ENCODE measurements at places on chromosomes 2 and 18.

DNA sequence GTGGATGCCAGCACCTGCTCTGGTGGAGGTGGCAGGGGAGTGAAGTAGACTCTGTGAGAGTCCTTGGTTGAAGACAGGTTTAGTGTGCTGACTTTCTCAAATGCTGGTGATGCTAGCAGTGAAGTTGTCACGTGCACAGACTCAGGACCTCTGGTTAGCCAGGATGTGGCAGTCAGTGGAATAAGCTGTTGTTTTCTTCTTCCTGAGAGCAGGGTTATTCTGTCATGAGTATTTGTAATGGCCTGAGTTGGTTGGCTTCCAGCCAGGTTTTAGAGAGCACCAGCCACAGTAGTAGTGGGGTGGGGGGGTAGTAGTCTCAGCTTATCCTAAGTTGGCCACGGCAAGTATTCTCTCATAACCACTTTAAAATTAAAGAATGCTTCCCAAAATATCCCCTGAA is 238.5 kb upstream of the FBXO11 start:
- no peak for DNase-seq

GRCh38 chr2:19855542-19856431 is 46.0 kb downstream of the TTC32 start:
- DNase-seq = no peak

GRCh38 chr2:53629501-53629900 is 138.1 kb upstream of the CHAC2 start:
- no peak for DNase-seq

- no peak for DNase-seq
Measured at GRCh38 chr2:30798536-30798991, 8.7 kb downstream of the CAPN13 start.

- no peak for DNase-seq
Measured at GRCh38 chr2:111235192-111236015, 114.7 kb downstream of the BCL2L11 start.

DNA sequence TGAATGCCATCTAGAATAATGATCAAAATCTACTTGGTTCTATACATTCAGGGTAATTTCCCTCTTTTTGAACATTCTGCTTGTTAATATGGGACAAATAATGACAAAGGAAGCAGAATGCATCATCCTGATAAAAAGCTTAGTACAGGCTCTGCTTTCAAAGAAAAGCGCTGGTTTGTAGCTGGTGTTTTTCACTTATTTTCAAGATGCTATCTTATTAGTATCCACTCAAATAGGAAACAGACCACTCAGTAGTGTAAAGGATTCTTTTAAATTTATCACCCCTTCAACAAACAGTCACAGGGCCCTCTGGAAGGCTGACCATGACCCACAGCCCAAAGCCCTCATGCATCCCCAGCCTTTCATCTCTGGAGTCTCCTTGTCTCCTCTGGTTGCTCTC is 18.0 kb upstream of the AFF3 start:
- DNase-seq = no peak

DNA sequence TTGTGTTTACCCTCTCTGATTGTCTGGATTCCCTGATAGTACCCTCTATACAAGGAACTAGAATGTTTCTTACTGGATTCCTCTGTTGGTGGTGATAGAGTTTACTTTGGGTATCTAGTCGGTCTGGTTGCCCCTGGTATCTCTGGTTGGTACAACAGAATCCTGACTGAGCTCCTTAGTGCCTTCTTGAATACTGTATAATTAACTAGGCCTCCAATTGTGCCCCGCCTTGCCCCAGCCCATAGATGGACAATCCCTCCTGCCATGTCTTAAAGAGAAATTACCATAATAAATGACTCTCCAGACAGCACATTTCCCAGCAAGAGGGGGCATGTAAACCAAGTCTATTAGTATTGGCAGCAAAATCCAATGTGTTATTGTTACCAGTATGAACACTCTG is 2.3 kb downstream of the SCN1A start:
- DNase-seq = no peak

DNA sequence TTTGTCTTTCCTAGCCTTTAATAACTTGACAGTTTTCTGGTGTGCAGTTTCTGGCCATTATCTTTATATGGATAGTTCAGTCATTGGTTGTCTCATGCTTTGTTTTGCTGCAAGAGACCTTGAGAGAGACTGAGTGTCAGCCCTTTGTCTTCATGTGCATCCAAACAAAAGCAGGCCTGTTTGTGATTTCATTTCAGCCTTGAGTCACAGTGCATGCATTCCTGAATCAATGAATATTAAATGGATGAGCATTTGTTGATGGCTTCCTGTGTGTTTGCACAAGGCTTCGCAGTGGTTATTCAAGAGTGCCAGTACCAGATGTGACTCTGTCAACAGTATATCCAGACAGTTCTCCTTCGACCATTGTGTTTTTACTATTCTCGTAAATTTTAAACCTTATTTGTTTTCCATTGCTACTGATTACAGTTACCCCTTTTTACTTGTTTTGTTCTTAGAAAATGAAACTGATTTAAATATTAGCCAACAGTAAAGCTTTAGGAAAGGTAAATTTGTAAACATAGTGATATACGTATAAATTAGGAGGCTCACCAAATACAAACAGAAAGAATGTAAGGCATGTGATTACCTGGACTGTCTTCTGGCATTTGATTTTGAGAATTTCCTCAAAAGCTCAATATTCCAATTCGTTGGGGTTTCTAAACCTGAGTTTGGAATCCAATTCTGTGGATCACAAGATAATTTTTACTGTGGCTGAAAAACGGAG is 319.8 kb downstream of the CTNNA2 start:
- no peak for DNase-seq

DNA sequence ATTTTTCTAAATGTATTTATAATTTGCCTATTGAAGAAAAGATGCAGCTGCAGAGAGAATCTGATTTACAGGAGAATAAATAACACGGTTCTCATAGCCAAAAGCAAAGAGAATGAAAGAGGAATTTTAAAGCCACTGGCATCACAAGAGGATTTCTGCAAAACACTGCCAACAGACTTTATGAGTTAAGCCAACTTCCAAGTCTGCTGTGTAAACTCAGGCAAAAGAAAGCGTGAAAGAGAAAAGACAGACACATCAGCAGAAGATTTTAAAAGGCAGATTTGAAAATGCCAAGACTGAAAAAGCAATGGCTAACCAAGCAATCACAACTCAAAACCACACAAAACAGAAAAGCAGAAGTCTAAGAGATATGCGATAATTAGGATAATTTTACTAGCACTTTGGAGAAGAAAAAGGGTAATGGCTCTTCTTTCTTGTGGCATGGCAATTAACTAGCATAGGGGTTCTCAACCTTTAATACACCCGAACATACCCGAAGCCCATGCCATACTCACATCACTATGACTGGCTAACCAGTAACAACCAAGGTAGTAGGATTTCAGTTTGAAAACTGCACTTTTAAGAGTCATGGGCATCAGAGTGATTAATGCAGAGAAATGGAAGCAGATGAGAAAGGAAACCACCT is 4.9 kb downstream of the DARS1 start:
- no peak for DNase-seq

DNA sequence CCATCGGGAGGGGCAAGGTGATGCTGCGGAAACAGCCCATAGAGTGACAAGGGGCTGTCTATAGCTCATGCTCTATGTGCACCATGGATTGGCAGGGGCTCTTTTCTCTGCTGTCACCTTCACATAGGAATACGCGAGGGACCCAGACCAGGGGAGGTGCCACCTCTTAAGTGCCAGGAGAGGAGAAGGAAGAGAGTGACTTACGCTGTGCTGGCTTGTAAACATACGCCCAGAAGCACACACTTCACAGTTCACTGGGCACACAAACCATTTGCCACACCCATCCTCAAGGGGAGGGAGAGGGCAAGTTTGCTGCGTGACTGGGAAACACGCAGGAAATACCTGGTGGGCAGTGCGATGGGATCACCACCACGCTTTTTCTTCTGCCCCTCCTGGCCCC is 65.1 kb upstream of the GPR45 start:
- DNase-seq = no peak

GRCh38 chr2:102063487-102063911 is 71.7 kb downstream of the IL1R2 start:
- no peak for DNase-seq

DNA sequence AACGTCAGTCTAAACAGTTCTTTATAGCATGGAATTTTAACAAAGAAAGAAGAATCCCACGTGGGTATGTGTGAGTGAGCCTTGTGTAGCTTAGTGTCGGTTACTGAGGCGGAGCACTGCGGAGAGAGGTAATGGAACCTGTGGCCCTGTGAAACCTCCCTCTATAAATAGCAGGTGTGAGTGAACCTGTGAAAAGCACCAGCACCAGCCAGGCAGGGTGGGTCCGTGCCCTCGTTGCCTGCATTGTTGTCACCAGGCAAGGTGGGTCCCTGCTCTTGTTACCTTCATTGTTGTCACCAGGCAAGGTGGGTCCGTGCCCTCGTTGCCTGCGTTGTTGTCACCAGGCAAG is 4.7 kb downstream of the CTDP1 start:
- no peak for DNase-seq

GRCh38 chr2:39260087-39260486 is 16.3 kb upstream of the CDKL4 start:
- no peak for DNase-seq

DNA sequence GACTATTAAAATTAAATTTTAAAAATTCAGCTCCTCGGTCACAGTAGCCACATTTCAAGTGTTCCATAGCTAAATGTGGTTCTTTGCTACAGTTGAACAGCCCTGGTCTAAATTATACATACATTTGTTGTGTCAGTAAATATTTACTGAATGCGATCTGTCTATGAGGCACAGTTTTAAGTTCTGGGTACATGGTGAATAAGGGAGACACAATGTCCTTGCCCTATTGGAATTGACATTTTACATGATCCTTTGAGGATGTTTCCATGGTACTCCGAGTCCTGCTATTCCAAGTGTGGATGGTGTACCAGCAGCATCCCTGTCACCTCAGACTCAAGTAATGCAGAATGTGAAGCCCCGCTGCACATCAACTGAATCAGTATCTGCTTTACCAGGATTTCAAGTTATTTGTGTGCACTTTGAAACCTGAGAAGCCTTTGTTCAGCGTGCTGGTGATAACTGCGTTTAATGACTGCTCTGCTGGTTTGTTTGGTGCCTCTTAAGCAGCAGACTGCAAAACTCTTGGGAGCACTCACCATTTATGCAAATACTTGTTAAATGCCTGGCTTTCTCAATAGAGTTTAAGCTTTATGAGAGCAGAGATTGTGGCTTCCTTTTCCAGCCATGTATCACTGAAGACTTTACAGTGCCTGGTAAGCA is 1.5 kb downstream of the GALNT1 start:
- no peak for DNase-seq

- DNase-seq = no peak
Measured at GRCh38 chr2:194526121-194526520, 1130.9 kb upstream of the SLC39A10 start.

DNA sequence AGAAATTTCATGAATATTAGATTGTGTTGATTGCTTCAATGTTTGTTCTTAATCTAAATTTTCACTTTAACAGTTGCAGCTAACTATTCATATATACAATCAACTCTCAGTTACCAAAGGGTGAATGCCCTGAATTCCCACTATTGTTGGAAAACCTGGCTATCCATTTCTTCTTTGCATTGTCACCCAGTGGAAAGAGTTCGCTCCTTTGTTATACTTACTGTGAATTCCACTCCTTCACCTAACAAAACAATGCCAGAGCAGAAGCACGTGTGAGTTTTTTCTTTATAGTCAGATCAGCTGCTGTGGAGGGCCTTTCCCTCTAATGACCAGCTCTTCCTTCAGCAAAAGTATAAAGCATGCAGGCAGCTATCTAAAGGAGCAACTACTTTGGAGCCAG is 409.2 kb upstream of the NRP2 start:
- no peak for DNase-seq

- DNase-seq = no peak
Measured at GRCh38 chr2:138432971-138433370, 68.6 kb upstream of the SPOPL start.

GRCh38 chr2:40123326-40123725 is 328.6 kb downstream of the SLC8A1 start:
- DNase-seq = no peak

GRCh38 chr2:228559774-228560415 is 378.4 kb upstream of the SPHKAP start:
- no peak for DNase-seq

GRCh38 chr2:119723784-119724467 is 35.8 kb upstream of the PTPN4 start:
- no peak for DNase-seq

DNA sequence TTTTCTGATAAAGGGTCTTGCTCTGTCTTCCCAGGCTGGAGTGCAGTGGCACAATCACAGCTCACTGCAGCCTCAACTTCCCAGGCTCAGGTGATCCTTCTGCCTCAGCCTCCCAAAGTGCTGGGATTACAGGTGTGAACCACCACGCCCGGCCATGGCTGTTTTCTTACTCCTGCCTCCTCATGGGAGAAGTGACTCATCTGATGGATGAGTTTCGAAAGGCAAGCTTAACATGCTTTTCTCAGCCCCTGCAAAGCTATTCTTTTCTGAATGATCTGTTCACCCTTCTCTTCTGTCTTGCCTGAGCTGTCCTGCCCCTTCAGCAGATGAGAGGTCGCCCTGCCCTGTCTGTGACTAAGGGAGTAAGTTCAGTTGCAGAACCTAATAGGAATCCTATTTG is 929 bp upstream of the CREG2 start:
- DNase-seq = no peak

DNA sequence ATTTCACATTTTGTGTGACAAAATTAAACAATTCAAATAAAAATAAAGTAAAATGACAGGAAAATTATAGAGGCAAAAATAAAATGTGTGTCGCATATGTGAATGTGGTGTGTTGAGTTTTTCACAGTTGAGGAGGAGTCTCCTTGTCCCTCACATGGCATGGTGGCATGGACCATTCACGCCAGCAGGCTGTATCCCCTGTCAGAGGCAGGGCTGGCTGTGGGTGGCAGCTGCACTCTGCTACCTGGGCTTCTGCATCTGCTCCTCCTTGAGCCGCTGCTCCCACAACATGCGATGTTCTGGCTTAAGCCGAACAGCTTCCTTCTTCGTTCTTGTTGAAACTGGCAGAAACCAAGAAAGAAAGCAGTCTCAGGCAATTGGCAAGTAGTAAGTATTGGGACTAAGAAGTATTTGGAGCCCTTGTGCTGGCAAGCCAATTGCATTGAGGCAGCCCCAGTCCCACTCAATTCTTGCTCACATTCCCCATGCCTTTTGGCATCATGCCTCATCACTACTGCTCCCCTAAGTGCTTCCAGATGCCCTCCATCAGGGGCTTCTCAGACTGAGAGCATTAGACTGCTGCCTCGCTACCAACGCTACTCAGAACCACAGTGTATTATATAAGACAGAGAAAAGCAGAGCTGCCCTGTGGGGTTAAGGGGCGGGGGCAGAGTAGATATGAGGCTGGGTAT is 177.9 kb upstream of the NABP1 start:
- DNase-seq = no peak

- DNase-seq = no peak
Measured at GRCh38 chr18:45834306-45834705, 8.8 kb downstream of the SIGLEC15 start.
